ENCODE measurements at places on chromosomes 1 and 21.

GRCh38 chr1:7552402-7552801, 218.7 kb upstream of the VAMP3 start:
- no peak for DNase-seq

DNA sequence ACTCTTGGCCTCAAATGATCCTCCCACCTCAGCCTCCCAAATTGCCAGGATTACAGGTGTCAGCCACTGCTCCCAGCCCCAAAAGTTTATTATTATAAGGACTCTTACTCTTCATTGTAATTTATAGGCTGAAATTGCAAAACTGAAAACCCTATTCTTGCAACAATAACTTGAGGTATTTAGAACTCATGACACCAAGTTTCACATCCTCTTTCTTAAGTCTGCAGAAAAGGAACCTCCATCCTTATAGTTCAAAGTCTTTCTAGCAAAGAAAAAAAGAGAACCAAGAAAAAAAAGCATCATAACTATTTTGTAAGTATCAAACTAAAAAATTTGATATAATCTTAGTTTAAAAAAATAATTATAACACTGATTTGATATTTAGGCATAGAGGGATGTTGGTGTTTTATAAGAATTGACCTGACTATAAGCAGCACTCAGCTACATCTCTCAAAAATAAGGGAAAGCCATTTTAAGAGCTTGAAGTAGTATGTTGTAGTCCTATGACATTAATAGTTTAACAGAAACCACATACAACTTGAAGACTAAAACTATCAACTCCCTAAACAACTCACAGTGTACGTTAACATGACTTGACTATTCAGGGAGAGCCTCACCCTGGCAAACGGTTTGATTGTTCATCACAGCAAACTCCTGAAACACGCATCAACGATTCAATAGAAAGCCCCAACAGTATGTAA, 122.4 kb downstream of the AKT3 start:
- DNase-seq: no peak

GRCh38 chr1:47444562-47445465, 7.0 kb downstream of the FOXD2 start:
- no peak for DNase-seq

DNA sequence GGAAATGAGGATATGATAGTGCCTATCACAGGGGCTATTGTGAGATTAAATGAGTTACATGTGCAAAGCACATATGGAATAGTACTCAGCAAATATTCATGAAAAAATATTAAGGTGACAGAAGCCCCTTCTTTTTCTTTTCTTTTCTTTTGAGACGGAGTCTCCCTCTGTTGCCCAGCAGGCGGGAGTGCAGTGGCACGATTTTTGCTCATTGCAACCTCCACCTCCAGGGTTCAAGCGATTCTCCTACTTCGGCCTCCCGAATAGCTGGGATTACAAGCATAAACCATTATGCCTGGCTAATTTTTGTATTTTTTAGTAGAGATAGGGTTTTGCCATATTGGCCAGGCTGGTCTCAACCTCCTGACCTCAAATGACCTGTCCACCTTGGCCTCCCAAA, 139.4 kb downstream of the HIVEP3 start:
- DNase-seq: no peak

DNA sequence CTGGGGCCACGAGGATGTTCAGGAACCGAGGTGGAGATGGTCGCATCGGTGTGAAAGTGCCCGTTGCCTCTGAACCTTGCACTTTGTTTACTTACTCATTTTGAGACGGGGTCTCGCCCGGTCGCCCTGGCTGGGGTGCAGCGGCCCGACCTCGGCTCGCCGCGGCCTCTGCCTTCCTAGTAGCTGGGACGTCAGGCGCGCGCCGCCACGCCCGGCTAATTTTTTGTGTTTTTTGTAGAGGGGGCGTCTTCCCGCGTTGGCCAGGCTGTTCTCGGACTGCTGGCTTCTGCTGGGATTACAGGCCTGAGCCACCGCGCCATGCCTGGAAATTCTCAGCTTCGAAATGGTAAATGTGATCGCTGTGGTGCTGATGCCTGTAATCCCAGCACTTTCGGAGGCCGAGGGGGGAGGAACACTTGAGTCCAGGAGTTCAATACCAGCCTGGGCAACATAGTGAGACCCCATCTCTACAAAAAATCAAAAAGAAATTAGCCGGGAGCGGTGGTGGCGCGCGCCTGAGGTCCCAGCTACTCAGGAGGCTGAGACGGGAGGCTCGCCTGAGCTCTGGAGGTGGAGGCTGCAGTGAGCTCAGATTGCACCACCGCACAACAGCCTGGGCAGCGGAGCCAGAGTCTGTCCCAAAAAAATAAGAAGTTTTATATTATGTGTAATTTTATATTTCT, 684 bp upstream of the MRPL20 start:
- DNase-seq: no peak

DNA sequence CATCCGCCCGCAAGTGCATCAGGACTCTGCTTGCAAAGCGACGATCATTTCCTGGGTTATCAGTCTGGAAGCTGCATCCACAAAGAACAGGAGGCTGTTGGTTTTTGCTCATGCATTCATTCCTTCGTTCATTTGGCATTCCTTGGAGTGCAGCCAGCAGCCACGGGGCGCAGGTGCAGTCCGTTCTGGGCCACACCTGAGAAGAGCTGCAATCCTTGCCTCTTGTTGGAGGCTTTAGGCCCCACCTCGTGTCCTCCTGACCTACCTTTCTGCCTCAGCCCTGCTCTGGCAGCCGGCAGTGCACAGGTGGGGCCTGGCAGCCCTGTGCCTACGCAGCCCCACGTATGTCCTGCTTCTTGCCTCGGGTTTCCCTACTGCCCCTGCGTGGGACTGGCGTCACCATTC, 19.6 kb upstream of the C2CD2 start:
- DNase-seq: no peak

DNA sequence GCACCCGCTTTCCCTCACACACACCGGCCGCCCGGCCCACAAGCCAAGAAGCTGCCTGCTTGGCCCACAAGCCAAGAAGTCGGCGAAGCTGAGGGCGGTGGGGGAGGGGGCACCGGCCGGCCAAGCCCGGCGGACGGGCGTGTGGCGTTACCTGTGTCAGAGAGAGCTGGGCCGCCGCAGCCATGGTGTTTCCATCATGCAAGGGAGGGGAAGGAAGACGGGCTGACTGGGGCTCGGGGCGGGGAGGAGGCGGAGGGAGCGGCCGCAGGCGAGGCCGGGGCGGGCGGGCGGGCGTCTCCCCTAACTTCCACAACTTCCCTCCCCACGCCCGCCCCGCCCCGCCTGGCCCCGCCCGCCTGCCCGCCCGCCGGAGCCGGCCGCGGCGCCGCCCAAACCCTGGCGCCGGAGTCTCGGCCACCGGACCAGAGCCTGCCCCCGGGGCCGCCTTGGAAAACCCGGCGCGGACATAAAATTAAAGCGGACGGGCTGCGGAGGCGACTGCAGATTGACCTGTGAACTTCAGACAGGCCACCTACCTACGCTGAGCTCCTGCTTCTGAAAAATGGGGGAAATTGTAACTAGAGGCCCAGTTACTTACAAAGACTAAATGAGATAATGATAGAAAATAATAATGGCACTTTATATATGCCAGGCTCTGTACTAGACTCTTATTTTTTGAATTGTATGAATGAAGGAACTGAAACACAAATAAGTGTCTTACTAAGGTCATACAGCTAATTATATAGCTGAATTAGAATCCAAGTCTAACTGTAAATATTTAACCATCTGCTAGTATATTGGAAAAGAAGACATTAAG, at the start of gene EPS15:
Gene EPS15 (minus strand): TSS at position 219 of the 817 bp plus-strand sequence. CDS start 35 bp downstream, at position 184.
- DNase-seq: peak; percentile 85

DNA sequence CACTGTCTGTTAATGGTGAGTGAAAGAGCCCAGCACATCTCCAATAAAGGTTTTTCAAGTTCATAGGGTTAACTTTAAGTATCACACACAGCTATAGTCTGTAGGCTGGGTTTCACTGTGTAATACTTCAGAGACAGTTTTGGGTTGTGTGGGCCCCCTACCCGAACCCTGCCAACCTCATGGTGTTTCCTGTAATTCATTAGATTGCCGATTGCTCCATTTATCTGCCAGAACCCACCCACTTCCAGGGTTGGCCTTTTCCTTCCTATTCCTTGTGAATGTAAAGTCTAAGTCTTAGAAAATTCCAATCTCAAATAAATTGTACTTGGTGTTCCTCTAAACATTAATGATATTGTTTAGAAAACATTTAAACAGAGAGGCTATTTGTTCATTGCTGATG, 43.6 kb downstream of the CTTNBP2NL start:
- DNase-seq: no peak

GRCh38 chr1:24119489-24119858, 7.5 kb upstream of the MYOM3 start:
- no peak for DNase-seq
